ENCODE measurements at places on chromosomes 5 and 9.
A peak's percentile ranks its signal among the peaks of the same experiment; 100 is the strongest.

- DNase-seq, result no peak
These were observed 12.6 kb downstream of the DNM1 start for GRCh38 chr9:128215491-128216409.

DNA sequence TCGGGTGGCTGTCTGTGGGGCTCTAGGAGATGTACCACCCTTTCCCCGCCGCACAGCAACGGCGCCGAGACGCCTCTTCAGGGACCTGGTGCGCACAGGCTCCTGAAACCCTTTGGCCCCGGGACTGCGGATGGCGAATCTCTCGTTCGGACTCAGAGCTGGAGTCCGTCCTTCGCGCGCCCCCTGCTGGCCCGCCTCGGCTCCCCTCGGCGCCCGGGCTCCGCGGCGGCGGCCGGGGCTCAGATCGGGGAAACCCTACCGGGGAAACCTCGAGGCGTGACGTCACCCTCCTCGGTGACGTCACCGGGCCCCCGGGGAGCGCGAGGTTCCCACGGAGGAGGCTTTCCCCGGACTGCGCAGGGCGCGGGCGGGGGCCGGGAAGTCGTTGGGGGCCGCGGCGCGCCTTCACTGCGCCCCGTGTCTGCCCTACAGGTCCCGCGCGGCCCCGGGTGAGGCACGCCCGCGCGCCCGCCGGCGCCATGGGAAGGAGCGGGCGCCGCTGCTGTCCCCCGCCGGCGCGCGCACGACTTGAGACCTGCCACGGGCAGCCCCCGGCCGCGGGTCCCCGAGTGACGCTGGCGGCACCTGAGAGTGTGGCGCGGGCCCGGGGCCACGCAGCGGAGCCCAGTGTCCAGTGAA lies 7.9 kb downstream of the PRR7 start:
- peak; percentile 71 for DNase-seq

DNA sequence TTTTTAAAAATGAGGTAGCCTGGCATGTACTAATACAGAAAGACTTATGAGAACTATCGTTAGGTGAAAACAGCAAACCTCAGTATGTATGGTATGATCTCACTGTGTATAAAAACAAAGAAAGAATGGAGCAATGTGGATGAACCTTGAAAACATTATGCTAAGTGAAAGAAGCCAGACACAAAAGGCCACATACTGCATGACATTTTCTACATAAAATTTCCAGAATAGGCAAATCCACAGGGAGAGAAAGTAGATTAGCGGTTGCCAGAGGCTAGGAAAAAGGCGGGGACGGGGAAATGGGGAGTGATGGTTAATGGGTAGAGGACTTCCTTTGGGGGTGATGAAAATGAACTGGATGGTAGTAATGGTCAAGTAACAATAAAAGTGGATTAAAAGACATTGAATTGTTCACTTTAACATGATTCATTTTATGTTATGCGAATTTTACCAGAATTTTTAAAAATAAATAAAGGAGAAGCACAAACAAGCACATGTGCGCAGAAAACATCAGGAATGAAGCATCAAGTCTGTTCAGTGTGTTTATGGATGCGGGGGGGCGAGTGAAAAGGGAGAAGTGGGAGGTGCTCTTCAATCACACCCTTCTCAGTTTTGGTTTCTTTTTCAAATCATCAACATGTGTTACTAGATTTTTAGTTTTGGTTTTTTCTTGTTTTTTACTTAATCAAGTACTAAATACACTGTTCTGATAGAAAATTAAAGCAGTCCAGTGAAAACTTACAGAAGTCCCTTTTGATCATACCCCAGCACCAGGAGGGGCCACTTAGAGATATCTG lies 16.3 kb downstream of the ROR2 start:
- DNase-seq, result no peak

DNA sequence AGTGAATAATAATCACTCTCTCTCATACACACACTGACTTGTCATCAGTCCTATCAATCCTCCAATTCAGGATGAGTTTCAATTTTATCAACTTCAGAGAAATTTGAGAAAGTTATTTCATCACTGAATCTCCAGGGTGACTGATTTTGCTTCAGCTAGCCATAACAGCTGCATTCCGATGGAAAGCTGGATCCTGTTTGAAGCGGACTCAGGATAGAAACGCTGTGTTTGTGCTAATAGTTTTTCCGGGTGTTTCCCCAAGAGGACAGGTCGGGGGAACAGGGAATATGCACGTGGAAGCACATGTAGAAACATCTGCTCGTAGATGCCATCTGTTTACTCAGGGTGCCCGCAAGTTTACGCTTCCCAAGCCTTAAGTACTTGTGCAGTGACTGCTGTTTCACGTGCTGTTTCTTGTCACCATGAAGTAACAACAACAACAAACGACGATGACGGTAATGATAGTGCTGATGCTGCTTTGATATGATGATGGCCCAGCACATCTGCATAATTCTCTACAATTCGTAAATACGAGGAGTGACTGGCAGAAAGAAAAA lies 263.7 kb upstream of the DAPK1 start:
- no peak for DNase-seq

- DNase-seq, result no peak
These were observed 108.2 kb downstream of the MPDZ start for GRCh38 chr9:13171261-13171660.

GRCh38 chr9:110298043-110298605 lies 39.5 kb downstream of the TXNDC8 start:
- no peak for DNase-seq

DNA sequence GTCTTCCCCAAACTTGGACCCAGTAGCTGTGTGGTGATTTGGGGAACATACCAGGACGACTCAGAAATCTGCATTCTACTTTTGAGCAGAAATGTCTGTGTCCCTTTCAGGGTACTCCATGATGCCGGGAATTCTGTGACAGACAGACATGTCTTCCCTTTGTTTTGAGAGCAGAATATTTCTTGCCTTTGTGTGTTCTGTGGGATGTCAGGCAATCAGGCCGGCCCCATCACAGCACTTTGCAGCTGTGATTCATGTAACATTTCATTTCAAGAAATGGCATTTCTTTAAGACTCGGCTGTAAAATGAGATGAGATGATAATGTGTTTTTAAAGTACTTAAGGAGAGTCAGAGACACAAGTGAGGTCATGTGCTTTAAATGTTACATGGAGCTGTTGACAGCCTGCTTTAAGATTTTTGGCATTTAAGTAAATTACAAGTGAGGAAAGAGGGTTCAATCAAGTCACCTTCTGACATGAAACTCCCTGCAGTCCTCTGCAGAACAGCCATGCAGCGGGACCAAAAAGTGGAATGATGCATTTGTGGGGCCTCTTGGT lies 98.7 kb downstream of the SLC28A3 start:
- no peak for DNase-seq

DNA sequence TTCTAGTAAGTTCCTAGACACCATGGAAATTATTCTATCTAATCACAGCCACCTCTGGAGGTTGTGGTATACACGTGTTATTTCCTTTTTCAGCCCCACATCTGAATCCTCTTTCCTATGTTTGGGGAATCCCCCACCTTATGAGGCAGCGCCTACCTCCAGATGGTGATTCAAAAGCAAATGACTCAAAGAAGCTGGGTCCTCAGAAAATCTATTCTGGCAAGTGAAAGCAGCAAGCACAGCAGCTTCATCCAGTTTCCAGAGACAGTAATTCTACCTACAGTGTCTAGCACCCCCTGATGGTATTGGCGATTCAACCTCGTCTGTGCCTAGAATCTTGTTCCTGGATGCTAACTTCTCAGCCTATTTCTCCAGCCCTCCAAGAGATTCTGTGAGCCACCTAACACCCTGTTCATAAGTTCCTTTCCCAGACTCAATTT lies 43.0 kb downstream of the STRBP start:
- DNase-seq, result peak; percentile 2

DNA sequence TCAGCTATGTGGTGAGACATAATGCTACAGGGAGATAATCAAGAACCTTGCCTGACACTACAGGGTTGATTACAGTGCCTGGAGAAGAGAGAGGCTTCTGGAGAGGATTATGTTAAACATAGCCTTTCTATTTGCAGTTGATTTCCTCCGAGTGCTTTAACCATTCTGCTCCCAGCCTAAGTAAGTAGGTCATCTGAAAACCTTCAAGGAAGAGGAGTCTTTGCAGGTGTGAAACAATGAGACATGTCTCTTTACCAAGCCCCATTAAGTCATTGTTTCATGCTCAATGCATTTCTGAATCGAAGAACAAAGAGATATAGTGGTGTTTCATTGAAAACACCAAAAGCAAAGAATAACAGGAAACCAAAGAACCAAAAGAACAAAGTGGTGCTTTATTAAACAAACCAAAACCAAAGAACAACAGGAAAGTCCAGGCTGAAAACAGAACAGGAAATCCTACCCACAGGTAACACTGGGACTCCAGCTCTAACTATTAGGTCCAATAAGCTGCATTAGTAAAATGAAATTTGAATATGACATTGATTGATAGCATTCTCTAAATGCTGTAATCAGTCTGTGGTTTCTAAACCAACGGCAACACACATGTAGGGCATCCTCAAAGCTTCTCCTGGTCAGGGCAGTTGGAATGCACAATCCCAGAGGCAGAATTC lies 113.3 kb upstream of the SPATA31D4 start:
- peak; percentile 41 for DNase-seq

DNA sequence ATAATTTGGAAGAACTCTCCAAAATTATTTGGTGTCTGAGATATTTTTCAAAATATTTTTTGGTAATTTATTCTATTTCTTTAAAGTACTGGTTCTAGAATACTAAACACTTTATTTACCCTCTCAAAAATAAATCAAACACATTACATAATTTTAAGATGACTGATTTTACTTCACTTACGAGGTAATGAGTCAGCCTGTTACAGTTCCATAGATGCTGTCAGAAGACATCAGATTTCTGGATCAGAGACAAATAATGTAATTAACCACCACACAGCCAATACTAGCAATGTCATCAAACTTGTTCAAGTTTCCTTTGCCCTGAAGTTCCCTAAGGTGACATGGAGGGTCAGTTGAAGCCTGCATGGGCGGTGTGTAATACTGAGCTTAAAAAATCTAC lies 106.1 kb upstream of the CDH9 start:
- DNase-seq, result no peak

- DNase-seq, result no peak
These were observed 88.3 kb upstream of the PTCH1 start for GRCh38 chr9:95605101-95605500.

GRCh38 chr5:151073280-151073679 lies 7.6 kb downstream of the TNIP1 start:
- no peak for DNase-seq

DNA sequence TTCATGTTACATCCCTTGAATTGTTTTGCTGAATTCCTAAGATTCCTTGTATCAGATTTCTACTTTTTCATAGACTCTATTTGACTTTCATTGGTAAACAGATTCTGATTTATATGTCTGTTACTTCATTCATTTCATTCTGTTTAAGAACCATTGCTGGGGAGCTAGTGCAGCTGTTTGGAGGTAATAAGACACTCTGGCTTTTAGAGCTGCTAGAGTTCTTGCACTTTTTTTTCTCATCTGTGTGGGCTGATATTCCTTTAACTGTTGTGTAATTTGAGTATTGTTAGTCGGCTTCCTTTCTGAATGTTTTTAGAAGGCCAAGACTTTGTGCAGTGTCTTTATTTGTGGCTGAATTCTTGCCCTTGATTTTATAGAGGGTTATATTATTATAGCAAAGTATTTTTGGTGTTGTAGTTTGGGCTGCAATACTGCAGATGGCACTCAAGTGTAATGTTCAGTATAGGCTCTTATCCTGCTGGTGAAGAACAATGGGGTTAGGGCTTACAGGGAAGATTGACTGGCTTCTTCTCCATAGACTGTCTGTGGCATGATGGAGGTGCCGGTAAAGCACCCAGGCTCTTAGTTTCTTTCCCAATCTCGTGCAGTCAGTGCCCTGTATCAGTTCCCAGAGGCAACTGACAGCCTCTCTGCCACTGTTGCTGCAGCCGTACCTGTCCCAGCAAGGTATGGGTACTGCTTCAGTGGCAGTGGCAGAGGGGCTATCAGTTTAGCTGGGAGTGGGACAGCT lies 162.2 kb downstream of the OXCT1 start:
- no peak for DNase-seq

DNA sequence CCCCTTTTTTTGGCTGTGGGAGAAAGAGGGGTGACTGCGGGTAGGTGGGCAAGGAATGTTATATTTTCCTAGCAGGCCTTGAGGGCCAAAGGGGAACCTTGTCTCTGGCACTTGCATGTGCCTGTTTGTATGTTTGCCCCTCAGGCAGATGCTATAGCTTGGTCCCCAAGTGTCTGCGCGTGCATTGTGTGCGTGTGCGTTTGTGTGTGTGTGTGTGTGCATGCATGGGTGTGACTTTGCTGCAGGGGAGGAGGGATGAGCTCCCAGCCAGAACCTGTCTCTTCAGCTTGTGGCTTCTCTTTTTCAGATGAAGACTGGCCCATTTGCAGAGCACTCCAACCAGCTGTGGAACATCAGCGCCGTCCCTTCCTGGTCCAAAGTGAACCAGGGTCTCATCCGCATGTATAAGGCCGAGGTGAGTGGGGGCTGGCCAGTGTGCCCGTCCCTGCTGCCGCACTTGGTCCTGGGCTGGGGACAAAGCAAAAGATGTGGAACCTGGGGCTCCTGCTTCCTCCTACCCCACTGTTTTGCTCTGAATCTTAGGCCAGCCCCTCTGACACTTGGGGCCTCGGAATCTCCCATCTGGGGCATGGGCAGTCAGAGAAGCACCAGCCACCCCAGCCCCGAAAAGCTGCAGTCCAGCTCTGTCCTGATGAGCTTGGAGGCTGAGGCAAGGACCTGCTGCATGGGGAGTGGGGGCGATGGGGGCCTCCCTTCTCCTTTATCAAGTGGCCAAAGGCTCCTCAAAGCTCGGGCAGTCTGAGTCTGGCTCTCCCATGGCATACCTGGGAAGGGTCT lies 31.1 kb downstream of the PTPA start:
- DNase-seq, result no peak

DNA sequence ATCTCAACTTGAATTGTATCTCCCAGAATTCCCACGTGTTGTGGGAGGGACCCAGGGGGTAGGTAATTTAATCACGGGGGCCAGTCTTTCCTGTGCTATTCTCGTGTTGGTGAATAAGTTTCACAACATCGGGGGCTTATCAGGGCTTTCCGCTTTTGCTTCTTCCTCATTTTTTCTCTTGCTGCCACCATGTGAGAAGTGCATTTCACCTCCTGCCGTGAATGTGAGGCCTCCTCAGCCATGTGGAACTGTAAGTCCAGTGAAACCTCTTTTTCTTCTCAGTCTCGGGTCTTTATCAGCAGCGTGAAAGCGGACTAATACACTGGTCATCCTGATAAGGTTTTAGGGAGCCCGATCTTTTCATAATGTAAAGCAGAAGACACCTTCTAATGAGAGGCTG lies 687.0 kb upstream of the FTMT start:
- no peak for DNase-seq

DNA sequence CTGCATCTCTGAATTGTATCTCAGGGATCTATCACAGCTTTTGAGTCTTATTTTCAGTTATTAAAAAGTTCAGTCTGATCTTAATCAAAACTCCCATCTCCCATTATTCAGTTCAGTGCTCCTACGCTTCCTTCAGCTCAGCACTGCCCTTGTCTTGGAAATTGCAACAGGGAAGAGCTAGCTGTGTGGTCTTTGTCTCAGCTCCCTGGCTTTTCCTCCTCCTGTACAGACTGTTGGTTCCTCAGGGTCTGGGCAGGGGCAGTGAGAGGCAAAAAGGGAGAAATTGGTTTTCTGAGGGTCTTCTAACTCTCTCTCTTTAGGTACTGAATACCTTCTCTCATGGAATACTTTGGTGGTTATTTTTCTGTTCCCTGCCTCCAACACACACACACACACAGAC lies 48.2 kb downstream of the PDE8B start:
- no peak for DNase-seq

Data from NCI-H1092 treated with DMSO at 0.1 percent for 48 hours (cell line).